Activated T-helper 1 cell treated with anti-CD3 and anti-CD28 coated beads, Interleukin-2, amount 50 U/mL, for 16 hours (primary cell): ENCODE measurements at places on chromosomes 2 and 18.

DNA sequence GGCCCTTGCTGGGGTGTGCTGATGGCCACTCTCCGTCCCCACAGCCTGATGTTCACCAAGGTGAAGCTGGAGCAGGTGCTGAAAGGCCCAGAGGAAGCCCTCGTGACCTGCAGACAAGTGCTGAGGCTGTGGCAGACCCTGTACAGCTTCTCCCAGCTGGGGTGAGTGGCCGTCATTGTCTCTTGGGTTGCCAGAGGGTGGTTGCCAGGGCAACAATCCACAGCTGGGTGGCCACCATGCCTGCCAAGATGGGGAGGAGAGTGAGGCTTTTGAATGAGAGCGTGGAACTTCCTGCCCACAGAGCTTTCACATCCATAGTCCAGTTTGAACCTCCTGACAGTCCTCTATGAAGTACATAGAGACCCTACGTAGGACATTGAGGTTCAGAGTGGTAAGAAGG is 108.8 kb downstream of the STPG4 start:
- DNase-seq = no peak

GRCh38 chr2:74922592-74923227 is 35.7 kb upstream of the POLE4 start:
- no peak for DNase-seq

GRCh38 chr2:220434385-220434784 is 807.0 kb downstream of the SLC4A3 start:
- no peak for DNase-seq

DNA sequence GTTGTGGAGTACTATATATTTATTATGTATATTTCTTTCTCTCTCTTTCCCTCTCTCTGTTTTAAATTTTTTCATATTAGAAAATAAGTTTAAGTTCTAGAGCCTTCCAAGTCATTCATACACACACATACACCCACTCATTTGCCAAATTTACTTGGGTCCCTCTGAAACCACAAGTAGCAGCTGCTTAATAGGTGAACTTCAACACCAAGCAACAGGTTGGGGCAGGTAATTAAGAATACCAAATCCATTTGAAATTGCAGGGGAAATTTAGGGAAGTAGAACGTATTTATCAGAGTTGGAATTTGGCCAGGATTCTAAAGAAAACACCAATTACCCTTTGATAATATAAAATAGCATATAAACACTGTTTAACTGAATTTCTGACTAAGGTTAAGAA is 75.0 kb upstream of the RBBP8 start:
- DNase-seq = no peak

- DNase-seq = no peak
These were observed 16.0 kb upstream of the LINC00305 start for GRCh38 chr18:64164883-64165282.
